Neural crest cell (in vitro differentiated cells): ENCODE measurements at places on chromosomes 16 and 17. TPM values are rescaled to one million over a fixed set of nuclear protein-coding genes. Genes with fewer than 3 reads are reported as not detected.
A peak's percentile ranks its signal among the peaks of the same experiment; 100 is the strongest.

GRCh38 chr17:2067608-2068024 is 12.7 kb downstream of the HIC1 start:
- no peak for DNase-seq

DNA sequence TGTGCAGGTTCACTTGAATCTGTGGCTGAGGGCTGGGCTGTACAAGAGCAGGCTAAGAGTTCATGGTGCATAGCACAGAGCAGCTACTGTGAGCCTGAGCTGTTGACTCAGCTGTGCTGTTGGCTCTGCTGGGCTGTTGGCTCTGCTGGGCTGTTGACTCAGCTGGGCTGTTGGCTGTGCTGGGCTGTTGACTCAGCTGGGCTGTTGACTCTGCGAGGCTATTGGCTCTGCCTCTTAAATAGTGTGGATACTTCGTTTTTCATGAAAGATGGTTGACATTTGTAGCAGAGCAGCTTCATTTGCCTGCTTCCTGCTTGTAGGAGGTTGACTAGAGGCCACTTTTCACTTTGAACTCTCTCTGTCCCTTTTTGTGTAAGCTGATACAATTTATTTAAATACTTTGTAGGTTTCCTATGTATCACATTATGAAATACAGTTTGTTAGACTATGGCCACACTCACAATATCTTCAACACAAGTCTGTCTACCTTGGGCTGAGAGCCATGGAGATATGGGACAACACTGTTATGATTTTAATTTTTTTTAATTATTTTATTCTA is 40.3 kb upstream of the CCNF start:
- no peak for DNase-seq

DNA sequence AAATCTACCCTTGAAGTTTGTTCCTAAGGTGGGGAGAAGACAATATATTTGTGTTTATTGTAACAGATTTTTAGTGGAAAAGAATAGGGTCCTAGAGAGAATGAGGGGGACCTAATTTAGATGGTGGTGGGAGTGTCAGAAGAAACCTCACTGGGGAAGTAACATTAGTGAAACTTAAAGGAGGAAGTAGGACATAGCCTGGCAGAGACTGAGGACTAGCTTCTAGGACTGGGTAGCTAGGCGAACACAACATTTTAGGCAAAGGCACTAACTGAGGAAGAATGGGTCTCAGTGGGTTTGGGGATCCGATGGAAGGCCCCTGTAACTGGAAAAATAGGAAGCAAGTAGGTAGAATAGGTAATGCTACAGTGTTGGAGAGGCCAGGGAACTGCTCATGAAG is 4.2 kb upstream of the ARL2BP start:
- DNase-seq, result no peak

- no peak for DNase-seq
Observed at GRCh38 chr17:42846594-42847280, 2.4 kb downstream of the AOC2 start.

- DNase-seq, result no peak
Observed at GRCh38 chr17:64982139-64982915, 63.0 kb upstream of the LRRC37A3 start.

- DNase-seq, result no peak
Observed at GRCh38 chr17:79089720-79090442, 15.3 kb downstream of the ENGASE start.

DNA sequence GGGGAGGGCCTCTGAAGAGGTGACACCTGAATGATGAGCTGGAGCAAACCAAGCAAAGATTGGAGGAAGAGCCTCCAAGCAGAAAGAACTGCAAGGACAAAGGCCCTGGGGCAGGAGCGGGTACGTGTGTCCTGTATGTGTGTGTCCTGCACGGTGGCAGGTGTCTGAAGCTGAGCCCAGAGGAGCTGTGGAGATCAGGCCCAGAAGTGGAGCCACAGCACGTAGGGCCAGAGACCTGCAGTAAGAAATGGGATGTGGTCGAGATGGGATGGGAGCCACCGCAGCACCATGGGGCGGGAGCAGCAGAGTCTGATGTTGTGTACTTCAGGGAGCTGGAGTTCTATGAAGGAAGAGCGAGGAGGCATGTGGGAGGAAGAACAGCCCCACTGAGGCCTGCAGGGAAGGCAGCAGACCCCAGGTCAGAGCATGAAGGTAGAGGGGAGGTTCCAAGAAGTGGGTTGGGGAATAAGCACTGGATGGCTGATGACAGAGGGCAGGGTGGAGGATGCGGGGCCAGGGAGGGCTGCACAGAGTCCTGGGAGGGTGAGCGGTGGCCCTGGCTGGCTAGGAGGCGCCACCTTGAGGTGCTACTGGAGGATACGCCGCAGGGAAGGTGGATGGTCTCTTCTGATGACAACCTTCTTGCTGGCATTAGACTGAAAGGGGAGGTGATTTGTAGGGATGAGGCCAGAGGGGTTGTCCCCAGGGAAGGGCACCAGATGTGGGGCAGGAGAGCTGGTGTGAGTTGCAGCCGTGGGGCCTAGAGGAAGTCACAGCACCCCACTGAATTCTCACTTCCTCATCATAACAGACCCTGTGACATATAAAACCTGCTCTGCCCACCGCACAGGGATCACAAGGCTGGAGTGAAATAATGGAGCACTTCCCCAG is 10.6 kb upstream of the CETP start:
- peak; percentile 36 for DNase-seq

GRCh38 chr17:34620458-34620857 is 41.1 kb downstream of the TMEM132E start:
- DNase-seq, result no peak

DNA sequence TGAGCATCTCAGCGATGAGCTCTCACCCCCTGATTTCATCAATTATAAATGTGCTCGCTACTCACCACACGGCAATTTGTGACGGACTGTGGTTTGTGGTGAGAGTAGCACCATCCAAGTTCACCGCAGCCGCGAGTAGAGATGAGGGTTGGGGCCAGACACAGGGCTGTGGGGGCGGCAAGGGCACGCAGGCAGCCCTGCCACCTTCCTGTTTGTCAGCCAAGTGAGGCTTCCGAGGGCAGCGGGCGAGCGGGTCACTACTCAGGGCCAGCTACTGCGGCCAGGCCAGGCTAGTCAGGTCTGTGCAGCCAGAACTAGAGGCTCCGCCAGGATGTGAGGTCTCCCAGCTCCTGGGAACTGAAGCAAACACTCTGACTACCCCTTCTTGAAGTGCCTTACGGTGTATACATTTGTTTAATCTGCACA is 39.6 kb upstream of the MEOX1 start:
- DNase-seq, result no peak

GRCh38 chr16:88672776-88673175 is 9.9 kb upstream of the MVD start:
- no peak for DNase-seq

DNA sequence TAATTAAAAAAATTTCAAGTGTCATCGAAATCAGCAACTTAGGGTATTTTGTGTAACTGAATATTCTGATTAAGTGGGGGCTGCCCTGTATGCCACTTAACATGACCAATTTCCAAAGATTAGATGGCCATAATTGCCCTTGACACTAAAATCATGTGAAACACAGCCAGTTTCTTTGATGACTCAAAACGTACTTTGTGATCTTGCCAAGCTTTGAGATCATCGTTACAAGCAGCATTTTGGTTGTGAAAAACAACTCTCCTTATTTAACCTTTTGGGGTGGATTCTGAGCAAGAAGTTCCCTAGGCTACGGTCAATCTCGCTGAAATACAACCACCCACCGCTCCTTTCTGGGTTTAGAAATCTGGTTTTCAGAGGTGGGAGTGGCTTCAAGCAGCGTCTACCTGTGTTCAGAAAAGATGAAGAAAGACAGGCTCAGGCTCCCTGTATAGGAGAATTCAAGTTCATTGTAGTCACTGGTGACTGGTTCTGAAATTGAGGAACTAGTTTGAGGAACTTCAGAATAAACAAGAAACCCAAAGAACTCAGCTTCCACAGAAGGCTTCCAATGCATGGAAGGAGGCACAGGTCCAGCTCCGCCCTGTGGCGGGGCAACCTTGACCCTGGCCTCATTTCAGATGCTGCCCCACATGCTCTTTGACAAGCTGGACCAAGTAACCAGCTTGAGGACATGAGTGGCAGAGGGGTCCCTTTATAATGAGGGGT is 9.4 kb downstream of the MAP3K14 start:
- no peak for DNase-seq

DNA sequence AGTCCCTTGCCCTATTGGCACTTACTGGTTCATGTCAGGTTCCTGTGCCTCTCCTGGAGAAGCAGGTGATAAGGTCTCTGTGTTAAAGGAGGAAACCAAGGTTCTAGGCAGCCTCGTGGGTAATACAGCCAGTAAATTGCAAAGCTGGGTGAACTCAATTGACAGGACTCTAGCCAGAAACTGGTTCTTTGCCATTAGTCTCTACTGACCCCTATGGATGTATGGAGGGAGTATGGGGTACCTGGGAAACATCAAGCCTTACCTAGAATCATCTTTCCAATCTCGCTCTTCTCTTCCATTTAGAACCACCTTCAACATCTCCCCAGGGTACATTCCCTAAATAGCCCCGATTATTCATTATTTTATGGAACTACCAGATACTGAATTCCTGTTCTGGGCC is 169.3 kb downstream of the CDH13 start:
- no peak for DNase-seq

GRCh38 chr17:69423450-69423849 is 9.0 kb downstream of the MAP2K6 start:
- DNase-seq, result no peak

- no peak for DNase-seq
Observed at GRCh38 chr17:75888484-75888883, 8.3 kb downstream of the TRIM65 start.

DNA sequence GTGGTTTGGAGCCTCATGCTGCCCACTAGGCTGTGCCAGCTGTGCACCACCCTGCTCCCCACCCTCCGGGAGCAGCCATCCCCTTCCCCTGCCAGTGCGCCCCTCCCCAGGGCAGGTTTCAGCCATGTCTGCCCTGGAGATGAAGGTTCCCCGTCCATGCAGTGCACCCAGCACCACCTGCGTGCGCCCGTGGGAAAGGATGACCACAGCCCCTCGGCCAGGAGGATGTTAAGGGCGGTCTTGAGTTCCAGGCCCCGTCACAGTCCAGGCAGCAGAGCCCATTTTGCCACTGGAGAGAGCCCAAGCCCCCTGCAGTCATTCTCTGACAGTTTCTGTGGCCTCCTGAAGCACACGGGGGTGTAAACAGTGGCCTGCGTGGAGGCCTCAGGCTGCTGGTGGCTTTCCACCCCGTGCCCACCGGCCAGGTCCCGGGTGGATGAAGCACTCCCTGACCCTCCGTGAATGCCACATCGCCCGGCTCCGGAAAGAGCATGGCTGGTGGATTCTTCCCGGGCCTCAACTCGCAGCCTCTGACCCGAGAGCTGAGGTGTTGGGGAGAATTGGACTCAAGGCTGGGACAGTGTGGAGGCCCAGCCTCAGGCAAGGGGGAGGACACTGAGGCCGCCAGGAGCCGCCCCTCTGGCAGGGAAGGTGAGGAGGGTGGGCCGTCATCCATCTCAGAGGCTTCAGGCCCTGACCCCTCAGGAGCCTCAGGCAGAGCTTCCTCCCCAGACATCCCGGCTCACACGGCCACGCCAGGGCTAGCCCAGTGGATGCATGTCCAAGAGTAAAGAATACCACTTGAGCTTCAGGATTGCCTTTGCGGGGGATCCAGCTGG is 69.7 kb upstream of the CHMP6 start:
- no peak for DNase-seq

The IL17C gene
- 0.23 TPM in 1 of 2 replicates, not detected in the other for total RNA-seq

The CCL5 gene
- not detected in 2 replicates for total RNA-seq
